ENCODE measurements at places on chromosomes 7 and 10.

GRCh38 chr10:75165684-75166622, 44.6 kb upstream of the VDAC2 start:
- DNase-seq, result no peak

- no peak for DNase-seq
Measured at GRCh38 chr7:1085910-1086421, 1.9 kb upstream of the GPER1 start.

- no peak for DNase-seq
Measured at GRCh38 chr7:44379366-44380188, 54.2 kb upstream of the CAMK2B start.

DNA sequence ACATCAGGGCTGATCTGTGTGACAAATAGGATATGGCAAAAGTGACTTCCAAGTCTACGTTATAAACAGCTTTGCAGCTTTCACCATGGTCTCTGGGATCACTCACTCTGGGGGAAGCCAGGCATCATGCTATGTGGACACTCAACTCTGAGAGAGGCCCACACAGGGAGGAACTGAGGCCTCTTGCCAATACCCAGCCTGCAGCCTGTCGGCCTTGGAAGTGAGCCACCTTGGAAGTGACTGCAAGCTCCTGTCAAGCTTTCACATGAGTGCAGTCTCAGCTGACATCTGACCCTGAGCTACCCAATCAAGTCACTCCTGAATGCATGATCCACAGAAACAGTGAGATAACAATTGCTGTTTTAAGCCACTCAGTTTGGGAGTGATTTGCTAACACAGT, 56.5 kb downstream of the MMRN2 start:
- DNase-seq, result no peak

DNA sequence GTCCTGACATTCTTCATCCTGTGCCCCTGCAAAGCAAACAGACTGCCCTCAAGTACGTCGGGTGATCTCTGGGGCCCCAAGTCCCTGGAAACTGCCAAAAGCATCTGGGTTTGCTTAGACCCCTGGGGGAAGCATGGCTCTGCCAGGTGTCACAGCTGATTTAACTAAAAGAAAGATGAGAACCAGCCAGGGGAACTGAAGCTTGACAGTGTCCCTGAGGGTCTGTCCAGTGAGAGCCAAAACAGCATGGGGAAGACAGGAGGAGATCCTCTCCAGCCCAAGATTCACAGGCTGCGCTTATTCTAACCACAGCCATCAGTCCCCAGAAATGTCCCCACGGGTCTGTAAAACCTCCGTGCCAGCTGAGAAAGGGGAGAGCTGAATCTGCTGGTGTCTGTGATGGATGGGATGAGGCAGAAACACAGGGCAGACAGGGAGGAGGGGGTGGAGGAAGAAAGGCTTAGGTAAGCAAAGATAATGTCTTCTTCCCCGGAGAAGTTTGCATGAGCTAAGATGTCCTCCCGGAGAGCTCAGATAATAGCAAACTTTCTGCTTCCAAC, 21.3 kb downstream of the CCDC3 start:
- DNase-seq, result no peak

Measured in NT2/D1 (cell line).